ENCODE measurements at places on chromosomes 3 and 15.
A peak's percentile ranks its signal among the peaks of the same experiment; 100 is the strongest.

- no peak for DNase-seq
Measured at GRCh38 chr3:27923349-27924068, 201.4 kb upstream of the EOMES start.

DNA sequence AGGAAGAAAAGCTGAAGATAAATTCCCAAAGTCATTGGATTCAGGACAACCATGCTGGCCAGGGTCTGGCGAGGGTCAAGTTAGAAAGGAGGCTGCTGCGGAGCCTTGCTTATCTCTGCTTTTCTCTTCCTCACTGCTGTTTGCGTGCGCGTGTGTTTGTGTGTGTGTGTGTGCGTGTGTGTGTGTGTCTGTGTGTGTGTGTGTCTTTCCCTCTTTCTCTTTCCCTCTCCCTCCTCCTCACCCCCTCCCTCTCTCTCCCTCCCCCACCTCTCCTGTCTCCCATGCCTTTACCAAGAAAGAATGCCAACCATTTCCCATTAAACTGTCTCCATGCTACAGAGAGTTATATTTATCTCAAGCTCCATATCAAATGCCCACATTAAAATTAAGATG, at the start of gene COLQ:
COLQ (minus strand) TSS at position 134 of the 393 bp plus-strand sequence; CDS start at position 53, 81 bp downstream.
- DNase-seq: no peak

DNA sequence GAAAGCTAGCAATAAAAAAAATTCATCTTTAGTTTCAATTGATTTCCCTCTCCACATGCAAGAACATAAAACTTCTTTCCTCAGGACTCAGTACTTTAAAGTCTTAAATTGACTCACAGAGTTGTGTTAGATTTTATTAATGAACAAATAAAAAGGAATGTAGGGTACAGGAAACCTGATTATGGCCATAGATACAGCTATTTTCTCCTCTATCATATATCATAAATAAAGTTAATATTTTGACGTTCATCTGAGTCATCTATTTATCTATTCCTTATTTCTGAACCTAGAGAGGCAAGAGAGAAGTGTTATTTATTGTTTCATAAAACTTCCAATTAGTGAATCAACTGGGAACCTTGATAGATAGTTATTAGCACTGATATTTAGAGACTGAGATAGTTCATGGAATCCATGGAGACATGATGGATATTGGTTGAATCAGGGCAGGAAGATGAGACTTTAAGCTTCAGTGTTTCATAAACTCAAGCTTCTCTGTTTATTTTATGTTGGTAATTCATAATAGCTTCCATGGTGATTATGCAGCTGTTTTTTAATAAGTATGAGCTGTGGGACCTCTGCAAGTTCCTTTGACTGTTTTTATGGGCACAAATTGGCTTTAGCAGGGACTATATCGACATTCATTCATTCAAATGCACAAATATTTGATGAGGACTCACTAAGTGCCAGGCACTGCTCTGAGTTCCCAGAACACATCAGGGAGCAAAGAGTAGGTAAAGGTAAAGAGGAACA, 143.5 kb upstream of the TGFBR2 start:
- no peak for DNase-seq

- DNase-seq: no peak
Measured at GRCh38 chr3:107670986-107671385, 148.2 kb downstream of the BBX start.

- no peak for DNase-seq
Measured at GRCh38 chr3:102151935-102152334, 282.9 kb upstream of the ZPLD1 start.

GRCh38 chr3:142693136-142693853, 30.5 kb upstream of the TRPC1 start:
- no peak for DNase-seq

DNA sequence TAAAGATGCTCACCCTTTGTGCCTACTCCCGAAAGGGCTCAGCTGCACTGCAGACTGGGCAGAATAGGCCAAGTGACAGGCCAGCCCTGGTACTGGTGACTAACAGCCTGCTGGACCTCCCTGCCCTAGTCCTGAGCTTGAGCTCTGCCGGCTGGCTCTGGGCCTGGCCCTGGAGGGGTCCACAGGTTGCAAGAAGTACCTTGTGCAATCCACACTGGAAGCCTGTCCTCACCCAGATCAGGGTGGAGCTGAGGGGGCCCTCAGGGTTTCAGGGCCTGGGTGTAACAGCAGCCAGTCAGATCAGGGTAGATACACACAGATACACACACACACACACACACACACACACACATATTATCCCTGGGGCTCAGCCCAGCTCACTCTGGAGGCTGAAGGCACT, 27.3 kb upstream of the PLA2G4D start:
- no peak for DNase-seq

GRCh38 chr15:92928225-92928750, 28.2 kb downstream of the CHD2 start:
- no peak for DNase-seq

DNA sequence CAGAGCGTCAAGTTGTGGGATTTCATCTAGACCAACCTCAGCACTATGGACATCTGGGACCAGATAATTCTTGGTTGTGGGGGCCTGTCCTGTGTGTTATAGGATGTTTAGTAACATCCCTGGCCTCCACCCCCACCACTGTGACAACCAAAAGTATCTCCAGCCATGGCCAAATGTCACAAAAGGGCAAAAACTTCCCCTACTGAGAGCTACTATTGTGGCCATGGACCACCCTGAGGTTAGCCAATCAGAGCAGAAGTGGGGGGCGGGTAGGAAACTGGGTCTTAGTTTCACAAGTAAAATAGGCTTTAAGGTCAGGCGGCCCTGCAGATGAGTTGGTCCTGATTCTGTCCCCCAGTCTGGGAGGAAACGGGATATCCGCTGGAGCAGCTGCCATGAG, 25.4 kb downstream of the KIF7 start:
- DNase-seq: no peak

GRCh38 chr15:98085003-98085639, 124.6 kb downstream of the ARRDC4 start:
- DNase-seq: no peak

GRCh38 chr3:165788531-165788930, 48.7 kb downstream of the BCHE start:
- DNase-seq: no peak

- DNase-seq: no peak
Measured at GRCh38 chr3:16897254-16897926, 12.6 kb downstream of the PLCL2 start.

- no peak for DNase-seq
Measured at GRCh38 chr3:10249833-10250232, 1.6 kb downstream of the TATDN2 start.

GRCh38 chr3:156483002-156483401, 71.9 kb downstream of the SSR3 start:
- no peak for DNase-seq

DNA sequence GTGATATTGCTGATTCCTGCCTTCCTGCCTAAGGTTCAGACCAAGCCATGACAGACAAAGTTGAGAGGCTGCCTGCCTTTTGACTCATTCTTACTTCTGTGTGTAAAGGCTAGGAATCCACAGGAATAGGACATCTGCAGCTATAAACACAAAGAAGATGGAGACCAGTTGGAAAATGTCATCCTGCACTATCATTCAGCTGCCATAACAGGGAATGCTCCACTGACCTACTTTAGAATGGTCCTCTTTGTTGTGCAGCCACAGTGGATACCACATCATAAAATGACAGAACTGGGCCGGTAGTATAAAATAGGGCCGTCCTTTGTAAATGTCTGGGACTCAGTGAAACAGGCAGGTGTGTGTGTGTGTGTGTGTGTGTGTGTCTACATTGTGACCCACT, 75.1 kb downstream of the STAC start:
- no peak for DNase-seq

GRCh38 chr3:13104511-13104910, 31.3 kb upstream of the IQSEC1 start:
- DNase-seq: no peak

DNA sequence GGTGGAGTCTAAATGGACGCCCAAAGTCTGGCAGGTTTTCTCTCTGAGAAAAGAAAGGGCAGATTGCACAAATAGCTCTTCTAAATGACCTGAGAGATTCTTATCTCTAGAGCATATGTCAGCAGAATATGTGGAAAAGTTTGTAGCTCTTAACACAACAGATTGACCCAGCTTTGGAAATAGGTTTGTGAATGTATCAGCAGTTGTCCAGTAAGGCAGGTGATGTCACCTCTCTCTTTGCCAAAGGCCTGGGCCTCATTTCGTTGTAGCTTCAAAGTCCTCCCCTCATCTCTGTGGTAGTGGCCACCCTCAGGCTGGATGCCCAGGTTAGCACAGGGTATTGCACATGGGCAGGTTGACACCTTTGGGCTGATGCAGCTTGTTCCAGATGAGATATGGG, 36.0 kb downstream of the PDIA5 start:
- no peak for DNase-seq

DNA sequence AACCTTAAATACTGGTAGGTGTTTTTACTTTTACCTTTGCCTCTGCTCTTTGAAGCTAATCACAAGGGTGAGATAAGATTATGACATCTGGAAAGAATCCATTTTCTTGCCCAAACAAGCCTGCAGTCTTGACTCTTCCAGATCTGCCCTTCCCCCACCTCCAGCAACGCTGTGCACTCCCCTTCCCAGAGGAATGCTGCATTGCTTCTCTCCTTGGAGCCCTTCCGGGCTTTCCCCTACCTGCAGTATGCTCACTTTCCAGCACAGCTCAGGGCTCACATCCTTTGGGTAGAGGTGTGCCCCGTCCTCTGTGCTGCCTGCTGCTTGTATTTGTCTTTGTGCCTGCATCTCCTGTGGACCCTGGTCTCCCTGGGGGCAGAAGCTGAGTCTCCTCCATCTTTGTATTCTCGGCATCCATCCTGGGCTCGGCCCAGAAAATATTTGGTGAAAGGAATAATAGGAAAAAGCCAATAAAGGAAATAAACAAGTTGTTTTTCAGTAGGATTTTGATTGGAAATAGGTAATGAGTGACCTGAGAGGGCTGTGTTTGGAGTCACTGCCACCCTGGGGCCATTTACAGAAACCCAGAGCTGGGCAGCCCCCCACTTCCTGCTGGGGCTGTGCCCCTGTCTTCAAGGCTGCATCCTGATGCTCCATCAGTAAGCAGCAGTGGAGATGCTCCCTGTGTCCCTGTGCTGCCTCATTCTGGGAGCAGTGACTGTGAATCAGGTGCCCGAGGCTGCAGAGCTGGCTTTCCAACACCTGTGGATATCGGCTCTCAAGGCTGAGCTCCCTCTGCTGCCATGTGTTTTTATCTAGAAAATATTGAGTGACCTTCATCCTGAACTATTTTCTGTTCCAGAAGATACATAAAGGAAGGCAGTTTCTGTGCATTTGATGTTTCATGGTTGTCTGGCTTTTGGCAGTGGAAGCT, 117.5 kb downstream of the EEFSEC start:
- peak; percentile 41 for DNase-seq

DNA sequence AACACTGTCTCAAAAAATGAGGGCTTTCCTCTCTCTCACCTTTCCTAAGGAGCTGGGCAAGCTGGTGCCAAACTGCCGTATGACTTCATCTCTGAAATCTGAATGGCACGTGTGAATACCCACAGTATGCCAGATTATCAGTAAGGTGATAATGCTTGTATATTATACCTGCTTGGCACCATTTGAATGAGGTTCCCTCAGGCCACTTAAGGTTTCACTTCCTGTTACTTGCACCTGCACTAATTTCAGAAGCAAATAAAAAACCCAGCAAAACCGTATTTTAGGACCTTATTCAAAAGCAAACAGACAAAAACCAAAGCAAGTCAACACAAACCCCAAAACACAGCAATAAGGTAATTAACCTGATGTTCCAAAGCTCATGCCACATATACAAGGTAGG, 19.7 kb downstream of the FOXP1 start:
- DNase-seq: no peak

DNA sequence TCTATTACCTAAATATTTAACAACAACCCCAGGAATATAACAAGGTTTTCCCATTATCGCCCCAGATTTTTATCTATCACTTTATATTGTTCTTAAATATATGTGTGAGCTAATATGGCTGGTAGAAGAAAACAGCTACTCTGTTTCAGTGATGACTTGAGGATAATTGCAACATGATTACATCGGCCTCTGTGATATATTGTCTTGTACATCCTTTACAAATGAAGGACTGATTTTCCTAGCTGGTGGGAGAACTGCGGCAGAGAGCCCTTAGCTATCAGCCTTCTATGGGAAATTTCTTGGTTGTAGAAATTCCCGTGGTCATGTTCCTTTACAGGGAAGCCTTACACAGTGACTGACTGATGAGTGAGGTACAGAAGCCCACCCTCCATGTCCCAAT, 110.9 kb upstream of the ZNF717 start:
- DNase-seq: no peak

DNA sequence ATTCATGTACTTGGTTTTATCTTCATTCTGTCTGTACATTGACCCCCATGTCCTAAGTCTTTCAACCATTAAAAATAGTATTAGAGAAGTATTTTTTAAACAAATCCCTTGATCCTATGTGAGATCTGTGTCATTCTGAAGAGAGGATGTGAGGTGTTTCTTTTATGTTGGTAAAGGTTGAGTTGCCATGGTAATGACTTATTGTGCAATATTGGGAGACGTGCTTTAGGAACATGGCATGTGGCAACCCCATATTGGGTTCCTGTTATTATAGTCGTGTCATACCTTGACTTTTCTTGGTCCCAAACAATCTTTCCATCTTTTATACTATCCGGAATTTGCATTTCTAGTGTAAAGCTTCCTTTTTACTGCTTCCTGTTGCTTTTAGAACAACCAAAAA, 203.1 kb downstream of the KCNAB1 start:
- no peak for DNase-seq

DNA sequence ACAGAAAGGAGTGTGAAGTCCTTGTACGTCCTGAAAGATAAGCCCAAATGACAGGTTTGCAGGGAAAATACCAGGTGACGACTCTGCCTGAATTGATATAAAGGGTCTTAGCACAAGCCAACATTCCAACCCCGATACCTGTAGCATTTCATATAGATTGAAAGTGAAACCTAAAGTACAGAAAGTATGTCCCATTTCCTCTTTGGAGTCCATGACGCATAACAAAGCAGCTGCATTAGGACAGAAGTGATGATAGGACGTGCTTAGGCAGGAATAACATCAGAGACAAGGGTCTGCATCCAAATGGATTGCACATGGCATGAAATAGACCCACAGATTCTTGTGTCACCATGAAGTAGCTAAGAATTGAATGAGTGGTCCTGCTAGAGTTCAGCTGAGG, 187.0 kb upstream of the ROBO1 start:
- DNase-seq: no peak

GRCh38 chr3:39193391-39193790, 996 bp upstream of the XIRP1 start:
- DNase-seq: no peak

DNA sequence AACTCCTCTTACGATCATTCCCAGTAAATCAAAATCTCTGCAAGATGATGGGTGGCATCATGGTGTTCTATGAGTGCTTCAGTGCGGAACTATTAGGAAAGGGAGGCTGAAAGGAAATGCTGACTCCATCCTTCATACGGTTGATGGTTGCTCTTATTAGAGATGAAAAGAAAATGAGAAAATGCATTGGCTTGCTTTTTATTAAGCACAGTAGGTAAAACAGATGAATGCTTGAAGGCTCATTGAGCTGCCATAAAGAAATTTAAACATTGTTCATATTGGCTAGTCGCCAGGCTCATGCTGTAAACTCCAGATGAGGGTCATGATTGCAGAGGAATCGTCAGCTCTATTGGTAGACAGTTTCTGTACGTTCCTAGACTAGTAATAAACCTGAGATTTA, 115.8 kb downstream of the EPHA3 start:
- no peak for DNase-seq

All from ecto neural progenitor cell (in vitro differentiated cells).